Stromal cell of bone marrow (primary cell): ENCODE measurements at places on chromosomes 2 and 18.
A peak's percentile ranks its signal among the peaks of the same experiment; 100 is the strongest.

DNA sequence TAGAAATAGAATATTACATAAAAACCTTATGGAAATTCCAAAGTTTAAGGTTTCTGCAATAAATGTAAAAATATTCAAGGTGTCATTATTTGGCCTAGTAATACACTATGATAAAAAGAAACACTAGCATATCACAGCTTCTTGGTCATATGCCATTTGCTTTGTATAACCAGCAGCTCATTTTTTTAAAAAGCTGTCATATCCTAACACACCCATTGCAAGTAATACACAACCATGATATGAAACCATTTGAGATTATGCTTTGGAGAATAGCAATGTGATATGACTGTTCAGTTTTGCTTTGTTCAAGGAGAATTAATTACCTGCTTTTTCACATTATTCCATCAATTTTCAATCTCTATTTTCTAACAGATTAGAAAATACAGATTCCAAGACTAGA lies 149.0 kb downstream of the IKZF2 start:
- DNase-seq, result no peak

- DNase-seq, result no peak
Observed at GRCh38 chr2:196181484-196181883, 10.1 kb upstream of the STK17B start.

GRCh38 chr18:74511823-74512222 lies 15.7 kb downstream of the CNDP2 start:
- no peak for DNase-seq

- no peak for DNase-seq
Observed at GRCh38 chr18:68121826-68122225, 593.1 kb downstream of the TMX3 start.

- DNase-seq, result no peak
Observed at GRCh38 chr18:50558948-50559751, 737 bp upstream of the MAPK4 start.

DNA sequence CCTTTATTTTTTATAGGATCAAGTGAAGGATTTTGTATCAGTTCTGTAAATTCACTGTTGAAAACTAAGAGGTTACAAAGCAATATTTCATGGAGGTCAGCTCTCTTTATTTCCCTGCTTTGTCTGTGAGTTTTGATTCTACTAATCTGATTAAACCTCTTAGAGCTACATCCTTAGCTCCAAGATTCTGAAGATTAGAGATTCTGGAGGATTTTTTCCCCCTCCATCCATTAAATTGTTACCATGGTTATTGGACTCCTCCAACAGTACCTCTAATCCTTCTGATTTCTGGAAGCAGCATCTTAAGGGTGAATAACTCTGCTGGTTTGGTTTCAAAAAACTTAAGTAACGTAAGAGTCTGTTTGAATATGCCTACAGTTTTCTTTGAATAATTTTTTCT lies 110.0 kb downstream of the TANC1 start:
- DNase-seq, result no peak

- DNase-seq, result no peak
Observed at GRCh38 chr2:64848363-64848762, 140.8 kb upstream of the SLC1A4 start.

DNA sequence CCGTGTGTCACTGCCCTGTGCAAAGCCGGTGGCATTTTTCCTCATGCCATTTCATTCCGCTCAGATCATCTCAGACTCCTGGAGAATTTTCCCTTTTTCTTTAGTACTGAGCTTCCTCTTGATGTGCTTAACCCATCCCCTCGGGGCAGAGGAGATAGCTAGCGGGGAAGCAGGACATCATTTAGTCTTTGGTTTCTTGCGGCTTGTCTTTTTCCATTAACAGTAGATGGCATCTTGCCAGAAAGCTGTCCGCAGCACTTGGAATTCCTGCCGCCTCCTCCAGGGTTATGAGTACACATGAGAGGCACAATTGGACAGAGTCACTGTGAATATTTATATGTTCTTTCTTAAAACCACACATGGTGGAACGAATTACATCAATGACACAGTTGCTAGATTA lies 226.6 kb downstream of the ALPK2 start:
- DNase-seq, result peak; percentile 28

GRCh38 chr2:63843093-63843492 lies 1.4 kb downstream of the UGP2 start:
- DNase-seq, result no peak

- no peak for DNase-seq
Observed at GRCh38 chr2:1542971-1543370, 129.7 kb downstream of the TPO start.

GRCh38 chr2:144201868-144202468 lies 318.0 kb downstream of the ZEB2 start:
- DNase-seq, result peak; percentile 6

GRCh38 chr2:126038861-126039260 lies 617.1 kb upstream of the GYPC start:
- no peak for DNase-seq

DNA sequence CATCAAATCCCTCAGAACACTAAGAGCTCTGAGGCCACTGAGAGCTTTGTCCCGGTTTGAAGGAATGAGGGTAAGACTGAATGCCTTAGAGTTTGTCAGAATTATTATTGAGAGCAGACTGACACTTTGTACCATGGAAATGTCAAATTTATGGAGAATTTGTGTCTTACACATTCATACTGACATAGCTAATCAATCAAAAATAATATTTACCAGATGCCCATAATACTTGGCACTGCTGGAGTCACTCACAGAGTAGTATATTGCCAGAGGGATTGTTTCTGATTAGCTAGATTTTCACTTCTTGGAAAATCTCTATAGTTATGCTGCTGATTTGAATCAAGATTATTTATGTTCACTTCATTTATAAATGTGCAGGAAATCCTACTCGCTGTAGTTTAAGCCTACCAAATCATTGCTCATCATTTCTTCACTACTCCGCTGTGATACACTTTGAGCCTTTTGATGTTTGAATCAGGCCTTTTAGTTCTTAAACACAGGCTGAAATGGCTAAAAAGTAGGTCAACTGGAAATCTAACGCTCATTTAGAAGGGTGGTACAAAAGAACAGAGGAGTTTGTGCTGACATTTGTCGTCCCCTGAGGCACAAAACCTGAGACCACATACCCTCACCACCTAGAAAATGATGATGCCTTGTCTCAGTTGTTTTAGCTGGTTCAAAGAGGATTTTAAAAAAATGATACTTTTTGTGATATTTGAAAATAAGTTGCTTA lies 96.1 kb upstream of the CSRNP3 start:
- DNase-seq, result no peak

DNA sequence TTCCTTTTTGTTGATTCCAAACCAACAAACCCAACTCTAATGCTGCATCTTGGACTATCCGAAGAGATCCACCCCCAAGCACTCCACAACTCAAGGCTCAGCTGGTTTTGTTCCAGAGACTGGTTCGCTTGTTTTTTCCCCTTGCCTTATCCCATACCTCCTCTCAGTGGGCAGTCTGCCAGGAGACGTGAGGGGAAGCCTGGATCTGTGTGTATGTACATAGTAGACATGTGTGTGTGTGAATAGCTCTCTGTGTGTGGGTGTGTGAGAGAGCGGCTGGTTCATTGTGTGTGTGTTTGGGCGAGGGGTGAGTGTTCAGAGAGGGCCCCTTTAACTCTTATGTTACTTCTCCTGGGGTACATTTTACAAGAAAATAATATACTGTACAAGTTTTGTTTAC lies 94.4 kb downstream of the NRP2 start:
- no peak for DNase-seq
